ENCODE measurements at places on chromosomes 13 and 19.

GRCh38 chr19:30217461-30217860 is 154.7 kb upstream of the ZNF536 start:
- DNase-seq: no peak

- no peak for DNase-seq
Measured at GRCh38 chr13:49569993-49570689, 15.2 kb downstream of the RCBTB1 start.

DNA sequence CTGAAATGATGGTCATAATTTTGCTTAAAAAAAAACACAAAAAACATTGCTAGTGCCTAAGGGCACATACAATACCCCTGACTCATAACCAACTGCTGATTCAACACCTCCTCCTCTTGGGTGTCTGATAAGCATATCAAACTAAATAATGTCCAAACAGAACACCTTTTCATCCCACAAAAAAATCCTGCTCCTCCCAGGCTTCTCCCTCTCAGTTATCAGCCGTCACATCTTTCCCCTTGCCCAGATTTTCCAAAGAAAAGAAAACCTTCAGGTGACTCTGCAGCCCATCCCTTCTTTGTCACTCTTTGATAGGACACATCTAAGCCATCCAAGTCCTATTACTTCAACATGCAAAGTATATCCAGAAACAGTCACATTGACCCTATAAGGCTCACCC is 46.9 kb downstream of the ABCC4 start:
- DNase-seq: no peak

DNA sequence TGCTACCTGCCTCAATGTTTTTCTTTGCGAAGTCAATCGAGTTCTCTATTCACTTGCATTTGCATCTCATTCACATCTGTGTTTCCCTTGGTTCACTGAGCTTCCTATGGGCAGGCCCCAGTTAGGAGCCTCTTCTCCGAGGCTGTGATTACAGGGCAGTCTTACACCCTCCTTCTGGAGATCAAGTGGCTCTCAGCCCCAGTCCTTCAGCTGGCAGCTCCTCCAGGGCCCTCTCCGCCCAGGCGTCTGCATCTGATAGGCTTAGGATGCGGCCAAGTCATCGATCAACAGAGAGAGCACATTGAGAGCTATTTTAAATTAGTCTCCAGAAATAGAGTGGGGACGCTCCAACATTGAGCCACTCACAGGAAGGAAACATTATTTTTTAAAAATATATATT is 44.2 kb downstream of the MBNL2 start:
- no peak for DNase-seq

- no peak for DNase-seq
Measured at GRCh38 chr13:44223770-44224444, 149.7 kb upstream of the SERP2 start.

DNA sequence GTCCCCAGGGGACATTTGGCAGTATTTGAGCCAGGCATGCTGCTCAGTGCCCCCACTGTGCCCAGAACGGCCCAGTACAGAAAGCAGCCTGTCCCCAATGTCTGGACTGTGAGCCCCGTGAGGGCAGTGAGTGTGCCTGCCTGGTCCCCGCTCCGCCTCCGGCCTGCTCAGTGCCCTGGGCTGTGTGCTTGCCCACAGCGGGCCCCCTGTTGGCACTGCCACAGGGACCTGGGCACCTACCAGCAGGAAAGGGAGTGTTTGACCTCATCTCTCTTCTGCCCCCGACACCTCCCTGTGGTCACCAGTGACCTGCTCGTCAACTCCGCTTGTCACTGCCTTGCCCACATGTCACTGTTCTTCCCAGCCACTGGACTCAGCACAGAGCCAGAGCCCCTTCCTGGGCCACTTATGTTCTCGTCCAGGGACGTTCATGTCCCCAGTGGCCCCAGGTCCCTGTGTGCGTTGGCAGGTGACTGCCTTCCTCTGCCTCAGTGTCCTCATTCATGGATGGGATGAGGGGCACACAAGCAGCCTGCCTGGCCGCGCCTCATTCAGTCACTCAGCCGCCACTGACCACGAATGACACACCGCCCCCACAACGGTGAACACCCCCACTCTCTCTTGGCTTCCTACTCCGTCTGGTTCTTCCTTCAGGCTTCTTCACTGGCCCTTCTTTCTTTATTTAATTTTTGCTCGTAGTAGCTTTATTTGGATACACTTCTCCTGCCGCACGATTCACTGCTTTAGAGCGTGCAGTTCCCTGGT is 2.8 kb downstream of the FZR1 start:
- DNase-seq: no peak

GRCh38 chr19:28196961-28197360 is 1016.0 kb downstream of the UQCRFS1 start:
- no peak for DNase-seq

GRCh38 chr13:33528896-33529295 is 243.3 kb upstream of the STARD13 start:
- DNase-seq: no peak

- DNase-seq: no peak
Measured at GRCh38 chr19:31252441-31252840, 96.8 kb downstream of the TSHZ3 start.

DNA sequence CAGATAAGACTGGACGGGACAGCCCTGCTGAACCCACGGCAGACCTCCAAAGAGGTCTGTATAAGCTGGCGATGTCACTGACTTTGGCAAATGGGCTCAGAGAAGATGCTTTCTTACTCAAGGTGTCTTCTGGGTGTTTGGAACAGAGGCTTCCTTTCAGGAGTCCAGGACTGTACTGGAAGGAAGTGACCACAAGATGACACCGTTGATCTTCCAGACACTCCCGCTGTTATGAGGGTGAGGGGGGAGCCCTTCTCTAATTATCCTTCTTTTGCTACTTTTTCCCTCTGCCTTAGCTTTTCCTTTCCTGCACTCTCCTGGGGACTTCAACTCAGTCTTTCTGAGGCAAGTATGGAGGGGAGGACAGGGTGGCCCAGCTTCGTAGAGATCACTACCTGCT is 65.2 kb upstream of the ZNF599 start:
- peak; percentile 7 for DNase-seq
